Omental fat pad (tissue), 4 donors: ENCODE measurements at places on chromosomes 6 and 20.
A peak's percentile ranks its signal among the peaks of the same experiment; 100 is the strongest.

GRCh38 chr6:122609881-122610689 lies at the start of gene PKIB:
PKIB (plus strand) TSS chr6:122610405; CDS start chr6:122717795, 107,390 bp downstream.
- DNase-seq = peak; percentile 24

DNA sequence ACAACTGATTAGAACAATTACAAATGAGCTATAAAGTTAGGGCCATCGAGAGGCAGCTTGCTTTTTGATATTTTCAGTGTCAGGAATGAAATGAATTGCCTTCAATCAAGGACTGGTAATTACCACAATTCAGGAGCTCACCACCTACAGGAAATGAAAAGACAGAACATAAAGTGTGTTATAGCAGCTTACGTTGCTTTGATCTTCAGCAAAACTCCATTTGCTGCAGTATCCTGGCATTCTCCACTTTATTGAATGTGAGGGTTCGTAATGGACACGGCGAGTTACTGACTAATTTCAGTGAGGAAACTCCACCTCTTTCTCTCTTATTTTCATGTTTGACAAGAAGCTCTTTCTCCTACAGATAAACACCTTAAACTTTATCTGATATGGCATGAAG lies 440.0 kb upstream of the HSF2 start:
- no peak for DNase-seq

DNA sequence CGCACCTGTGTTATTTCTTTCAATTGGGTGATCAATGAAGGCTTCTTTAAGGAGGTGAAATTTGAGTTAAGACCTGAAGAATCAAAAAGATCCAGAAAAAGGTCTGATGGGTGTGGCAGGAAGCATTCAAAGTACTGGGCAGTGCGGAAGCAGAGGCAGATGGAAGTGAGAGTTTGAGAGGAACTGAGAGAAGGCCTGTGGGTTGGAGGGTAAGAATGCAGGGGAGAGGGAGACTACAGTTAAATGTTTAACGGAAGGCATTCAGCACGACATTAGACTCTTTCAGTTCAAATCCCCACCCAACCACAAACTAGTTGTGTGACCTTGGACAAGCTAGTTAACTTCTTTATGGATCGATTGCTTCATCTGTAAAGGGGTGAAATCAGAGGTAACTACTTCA lies 50.5 kb upstream of the GCM1 start:
- DNase-seq = no peak

GRCh38 chr6:63149730-63150129 lies 61.5 kb upstream of the FKBP1C start:
- no peak for DNase-seq

DNA sequence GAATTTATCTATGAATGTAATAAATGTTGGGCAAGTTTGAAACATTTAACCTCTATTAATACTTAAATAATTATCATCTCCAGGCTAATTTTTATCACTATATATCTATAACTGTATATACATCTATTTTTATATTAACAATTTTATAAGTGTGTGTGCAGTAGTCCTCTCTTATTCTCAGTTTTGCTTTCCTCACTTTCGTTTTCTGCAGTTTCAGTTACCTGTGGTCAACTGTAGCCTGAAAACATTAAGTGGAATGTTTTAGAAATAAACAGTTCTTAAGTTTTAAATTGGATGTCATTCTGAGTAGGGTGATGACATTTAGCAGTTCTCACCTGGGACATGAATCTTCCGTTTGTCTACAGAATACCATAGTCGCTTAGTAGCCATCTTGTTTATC lies 379.4 kb upstream of the MAN1A1 start:
- no peak for DNase-seq

DNA sequence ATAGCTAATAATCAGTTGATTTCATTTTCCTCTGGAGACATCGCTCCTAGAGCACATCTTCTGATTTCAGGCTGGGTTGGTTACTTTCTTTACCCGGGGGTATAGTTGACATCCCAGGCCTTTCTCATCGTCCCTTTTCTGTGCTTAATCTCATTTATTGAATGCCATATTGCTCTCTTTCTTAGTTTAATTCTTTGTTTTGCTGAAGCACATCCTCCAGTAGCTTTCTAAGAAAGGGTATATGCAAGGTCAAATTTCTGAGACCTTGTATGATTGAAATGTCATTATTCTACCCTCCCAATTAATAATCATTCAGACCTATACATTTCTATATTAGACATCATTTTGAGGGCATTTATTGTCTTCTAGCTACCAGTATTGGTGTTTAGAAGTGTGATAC lies 2.6 kb upstream of the C20orf141 start:
- no peak for DNase-seq

DNA sequence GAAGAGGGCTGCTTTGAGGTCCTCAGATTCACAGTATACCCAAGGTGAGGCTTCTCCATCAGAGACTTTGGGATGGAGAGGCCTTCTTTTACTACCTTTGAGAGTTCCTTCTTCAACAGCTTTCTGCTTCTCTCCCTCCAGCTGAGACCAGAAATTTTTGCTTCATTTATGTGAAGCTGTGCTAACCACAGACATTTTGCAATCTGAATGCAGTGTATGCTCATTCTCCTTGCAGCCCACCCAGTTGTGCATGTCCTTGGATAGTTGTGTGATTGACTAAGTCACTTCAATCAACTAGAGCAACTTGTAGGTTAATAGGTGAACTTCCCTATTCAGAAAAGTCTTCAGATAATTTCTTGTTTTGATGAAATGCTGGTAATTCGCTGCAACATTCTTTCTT lies 20.1 kb downstream of the DCBLD1 start:
- no peak for DNase-seq

DNA sequence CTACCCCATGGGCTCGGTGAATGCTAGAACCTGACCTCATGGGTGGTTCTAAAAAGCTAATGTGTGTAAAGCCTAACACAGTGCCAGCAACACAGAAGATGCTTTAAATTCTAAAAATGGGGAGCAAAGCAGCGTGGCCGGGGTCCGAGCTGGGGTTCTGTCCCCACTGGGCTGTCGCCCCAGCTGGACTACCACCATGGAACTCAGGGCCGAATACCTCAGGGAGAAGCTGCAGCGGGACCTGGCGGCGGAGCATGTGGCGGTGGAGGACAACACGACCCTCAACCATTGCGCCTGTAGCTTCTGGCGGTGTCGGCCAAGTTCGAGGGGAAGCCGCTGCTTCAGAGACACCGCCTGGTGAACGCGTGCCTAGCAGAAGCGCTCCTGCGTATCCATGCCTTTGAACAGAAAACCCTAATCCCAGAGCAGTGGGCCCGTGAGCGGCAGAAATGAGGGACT lies 8.4 kb downstream of the SOX4 start:
- DNase-seq = no peak

DNA sequence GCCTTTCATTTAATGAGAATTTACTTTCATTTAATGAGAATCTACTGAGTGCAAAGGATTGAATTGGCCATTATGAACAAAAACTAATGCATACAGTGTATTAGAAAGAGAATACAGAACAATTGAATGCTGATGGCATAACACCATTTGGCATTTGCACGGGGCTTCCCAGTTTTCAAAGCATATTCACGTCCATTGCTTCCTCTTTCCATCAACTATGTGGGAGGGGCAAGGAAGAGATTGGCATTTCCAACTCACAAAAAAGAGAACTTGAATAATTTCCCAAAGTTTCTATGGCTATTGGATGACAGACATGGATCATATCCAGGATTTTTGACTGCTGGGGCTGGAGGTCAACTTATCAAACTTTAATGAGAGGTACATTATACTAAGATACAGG lies 23.2 kb upstream of the ARG1 start:
- no peak for DNase-seq
